ENCODE measurements at places on chromosomes 4 and X.

DNA sequence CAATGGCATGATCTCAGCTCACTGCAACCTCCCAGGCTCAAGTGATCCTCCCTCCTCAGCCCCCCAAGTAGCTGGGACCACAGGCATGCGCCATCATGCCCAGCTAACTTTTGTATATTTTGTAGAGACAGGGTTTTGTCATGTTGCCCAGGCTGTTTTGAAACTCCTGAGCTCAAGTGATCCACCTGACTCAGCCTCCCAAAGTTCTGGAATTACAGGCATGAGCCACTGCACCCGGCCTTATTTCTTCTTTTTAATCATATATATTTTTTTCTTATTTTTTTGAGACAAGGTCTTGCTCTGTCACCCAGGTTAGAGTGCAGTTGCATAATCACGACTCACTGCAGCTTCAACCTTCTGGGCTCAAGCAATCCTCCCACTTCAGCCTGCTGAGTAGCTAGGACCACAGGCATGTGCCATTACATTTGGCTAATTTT, 184.0 kb downstream of the TSPAN5 start:
- peak; percentile 40 for DNase-seq

- no peak for DNase-seq
These were observed 2.3 kb downstream of the NOCT start for GRCh38 chr4:139017861-139018260.

- peak; percentile 74 for DNase-seq
These were observed 43.7 kb upstream of the TMSB15B start for GRCh38 chrX:103918571-103919269.

GRCh38 chr4:98260047-98260578, 1.1 kb upstream of the RAP1GDS1 start:
- DNase-seq = no peak

- DNase-seq = no peak
These were observed 249.9 kb downstream of the PRDM5 start for GRCh38 chr4:120672558-120673147.

DNA sequence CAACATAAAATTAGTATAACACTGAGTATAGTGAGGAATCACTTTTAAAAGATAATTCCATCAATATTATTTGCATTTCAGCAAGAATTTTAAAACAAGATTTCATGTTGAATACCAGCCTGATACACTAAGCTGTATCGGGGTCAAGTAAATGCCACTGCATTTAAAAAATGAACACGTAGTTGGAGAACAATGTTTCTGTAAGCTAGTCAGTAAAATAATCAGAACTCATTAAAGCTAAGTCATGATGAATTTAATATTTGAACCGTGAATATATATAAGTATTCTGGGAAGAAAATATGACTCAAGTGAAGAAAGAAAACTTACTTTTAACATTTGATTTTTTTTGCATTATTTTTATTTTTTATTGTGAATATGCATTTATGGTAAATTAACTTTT, 611.0 kb upstream of the PABPC4L start:
- DNase-seq = no peak

- no peak for DNase-seq
These were observed 144.8 kb downstream of the PAPSS1 start for GRCh38 chr4:107575243-107575642.

GRCh38 chr4:138347561-138347960, 105.4 kb upstream of the SLC7A11 start:
- no peak for DNase-seq

- DNase-seq = no peak
These were observed 14.8 kb upstream of the ART3 start for GRCh38 chr4:76059750-76060149.

DNA sequence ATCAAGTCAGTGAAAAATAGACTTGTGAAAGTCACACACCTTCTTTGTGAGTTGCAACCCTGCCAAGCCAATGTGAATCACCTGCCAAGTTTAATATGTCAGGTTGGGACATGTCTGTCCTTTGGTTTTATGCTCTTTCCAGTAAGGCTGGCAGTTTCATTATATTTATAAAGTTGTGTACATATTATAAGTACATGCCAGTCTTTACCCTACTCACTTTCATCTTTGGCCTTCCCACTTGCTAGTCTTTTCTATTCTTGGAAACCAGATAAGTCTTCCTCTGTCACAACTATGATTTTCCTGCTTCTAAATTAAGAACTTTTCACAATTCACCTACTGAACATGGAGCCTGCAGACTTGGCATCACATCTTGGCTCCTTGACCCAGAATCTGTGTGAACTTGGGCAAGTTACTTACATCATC, 680.7 kb upstream of the BOD1L1 start:
- no peak for DNase-seq

DNA sequence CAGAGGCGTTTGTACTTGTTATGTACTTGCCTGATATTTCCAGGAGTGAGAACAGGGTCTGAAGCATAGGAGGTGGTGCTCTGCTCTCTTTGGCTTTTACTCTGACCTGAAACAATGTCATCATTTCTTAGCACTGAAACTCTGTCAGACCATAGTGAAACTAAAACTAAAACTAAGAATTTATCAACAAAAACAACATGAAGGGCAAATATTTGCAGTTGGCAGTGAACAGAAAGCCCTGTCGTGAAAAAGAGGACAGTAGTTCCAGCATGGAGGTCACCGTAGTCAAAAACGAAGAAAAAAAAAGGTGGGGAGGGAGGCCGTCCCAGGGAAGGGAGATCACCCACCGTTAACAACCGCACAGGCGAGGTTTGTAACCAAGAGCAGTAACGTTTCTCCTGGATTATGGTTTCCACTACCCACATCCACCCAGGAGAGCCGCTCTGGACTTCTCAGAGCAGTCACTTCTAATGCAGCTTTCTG, 97.5 kb downstream of the ANK2 start:
- DNase-seq = peak; percentile 32

GRCh38 chrX:103733017-103733416, 22.3 kb downstream of the TMEM31 start:
- DNase-seq = no peak

DNA sequence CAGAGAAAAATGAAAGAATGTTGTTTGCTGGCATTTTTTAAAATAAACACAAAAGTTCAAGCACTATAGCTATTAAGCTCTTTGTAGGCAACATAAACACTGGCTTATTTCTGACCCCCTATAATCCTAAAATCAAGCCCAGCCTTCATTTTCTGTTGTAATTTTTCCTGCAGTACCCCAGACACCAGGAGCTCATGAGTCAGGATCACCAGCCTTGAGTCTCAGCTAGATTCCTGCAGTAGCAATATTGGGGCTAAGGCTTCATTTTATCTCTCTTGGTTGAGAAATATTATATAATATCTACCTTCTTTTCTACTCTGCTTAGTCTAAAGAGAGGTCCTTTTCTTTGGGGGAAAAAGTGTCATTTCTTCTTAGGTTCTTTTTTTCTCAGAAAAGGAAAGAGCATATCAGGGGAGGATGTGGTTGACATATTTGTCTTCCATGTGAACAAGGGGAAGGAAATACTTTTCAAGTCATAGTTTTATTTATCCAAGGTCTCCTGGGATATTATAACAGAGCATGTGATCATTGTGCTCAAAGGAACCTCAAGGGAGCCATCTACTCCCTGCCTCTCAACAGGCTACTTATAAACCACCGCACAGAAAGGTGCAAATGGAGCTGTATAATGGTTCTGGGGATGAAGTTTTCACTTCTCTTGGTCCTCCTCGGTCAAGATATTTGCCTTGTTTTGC, 678.3 kb upstream of the NR3C2 start:
- DNase-seq = no peak

- no peak for DNase-seq
These were observed 4.2 kb upstream of the ABCG2 start for GRCh38 chr4:88162626-88163025.

- no peak for DNase-seq
These were observed 6.6 kb upstream of the CPLX1 start for GRCh38 chr4:832536-832935.

- DNase-seq = no peak
These were observed 80.1 kb downstream of the ATG4A start for GRCh38 chrX:108171671-108172070.

DNA sequence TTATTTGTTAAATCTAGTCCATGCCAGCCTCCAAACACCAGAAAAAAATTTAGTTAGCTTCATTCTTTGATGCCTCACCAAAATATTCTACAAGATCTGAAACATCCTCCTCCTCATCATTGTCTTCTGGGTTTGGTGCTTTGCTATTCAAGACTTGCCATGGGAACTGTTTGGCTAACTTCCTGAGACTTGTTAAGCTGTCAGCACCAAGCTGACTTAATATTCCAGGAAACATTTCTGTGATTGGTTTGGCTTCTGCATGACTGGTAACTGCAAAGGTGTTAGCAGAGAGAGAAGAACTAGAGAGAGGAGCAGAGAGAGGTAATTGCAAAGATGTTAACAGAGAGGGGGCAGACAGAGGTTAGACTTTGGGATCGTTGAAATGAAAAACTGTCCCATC, 101.3 kb downstream of the PALLD start:
- no peak for DNase-seq

- DNase-seq = no peak
These were observed 142.7 kb downstream of the NPNT start for GRCh38 chr4:106038012-106038411.

- no peak for DNase-seq
These were observed 208.6 kb downstream of the VEGFC start for GRCh38 chr4:176584031-176584606.

DNA sequence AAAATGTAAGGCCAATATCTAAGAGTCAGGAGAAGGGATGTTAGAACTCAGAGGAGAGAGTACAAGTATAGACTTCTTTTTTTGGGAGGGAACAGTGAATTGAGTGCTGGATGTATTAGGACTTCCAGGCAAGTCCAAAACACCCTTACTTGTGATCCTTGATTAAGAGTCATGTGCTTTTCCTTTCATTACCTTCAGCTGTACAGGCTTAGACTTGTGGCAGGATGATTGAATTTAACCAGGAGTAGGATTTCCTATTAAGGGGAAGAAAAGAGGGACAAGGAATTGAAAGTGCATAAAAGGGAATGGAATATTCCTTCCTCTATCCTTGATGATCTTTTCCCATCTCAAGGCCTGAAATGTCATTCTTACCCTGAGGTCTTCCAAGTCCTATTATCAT, 606.7 kb downstream of the STIM2 start:
- DNase-seq = no peak

DNA sequence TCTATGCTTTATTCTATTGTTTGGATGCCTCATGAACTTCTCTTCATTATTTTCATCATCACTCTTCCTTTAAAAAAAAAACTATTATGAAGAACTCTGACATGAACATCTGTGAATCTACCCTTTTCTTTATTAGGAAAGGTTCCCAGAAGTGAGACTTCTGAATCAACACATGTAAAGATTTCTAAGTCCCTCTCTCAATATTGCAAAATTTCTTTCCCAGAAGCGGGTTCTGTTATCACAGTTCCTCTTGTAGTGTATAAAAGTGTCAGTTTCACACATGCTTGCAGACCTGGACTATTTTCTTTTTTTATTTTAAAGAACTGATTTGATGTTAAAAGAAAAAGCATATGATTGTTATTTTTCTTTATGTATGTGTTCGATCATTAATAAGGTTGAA, 330.8 kb upstream of the KLF3 start:
- no peak for DNase-seq

All from Caki2 (cell line).